ENCODE measurements at places on chromosomes 6 and 20. TPM values are rescaled to one million over a fixed set of nuclear protein-coding genes. Genes with fewer than 3 reads are reported as not detected.

TTPAL gene
- 22.9 TPM for total RNA-seq

PLEKHG1 gene
- total RNA-seq: 1.7 TPM

DNA sequence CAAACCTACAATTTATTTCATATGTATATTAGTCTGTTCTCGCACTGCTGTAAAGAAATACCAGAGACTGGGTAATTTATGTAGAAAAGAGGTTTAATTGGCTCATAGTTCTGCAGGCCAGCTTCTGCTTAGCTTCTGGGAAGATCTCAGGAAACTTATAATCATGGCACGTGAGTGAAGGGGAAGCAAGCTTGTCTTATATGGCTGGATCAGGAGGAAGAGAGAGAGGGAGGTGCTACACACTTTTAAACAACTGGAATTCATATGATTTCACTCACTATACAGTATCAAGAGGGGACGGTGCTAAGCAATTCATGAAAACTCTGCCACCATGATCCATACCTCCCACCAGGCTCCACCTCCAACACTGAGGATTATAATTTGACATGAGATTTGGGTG, 29.9 kb downstream of the PHACTR2 start:
- DNase-seq: no peak

ZNF165 gene
- total RNA-seq: 0.86 TPM

CCDC167 gene
- 18.4 TPM for total RNA-seq

GRCh38 chr6:118356054-118356453, 192.0 kb upstream of the PLN start:
- peak; percentile 3 for DNase-seq

CPXM1 gene
- total RNA-seq: 10.8 TPM

DNA sequence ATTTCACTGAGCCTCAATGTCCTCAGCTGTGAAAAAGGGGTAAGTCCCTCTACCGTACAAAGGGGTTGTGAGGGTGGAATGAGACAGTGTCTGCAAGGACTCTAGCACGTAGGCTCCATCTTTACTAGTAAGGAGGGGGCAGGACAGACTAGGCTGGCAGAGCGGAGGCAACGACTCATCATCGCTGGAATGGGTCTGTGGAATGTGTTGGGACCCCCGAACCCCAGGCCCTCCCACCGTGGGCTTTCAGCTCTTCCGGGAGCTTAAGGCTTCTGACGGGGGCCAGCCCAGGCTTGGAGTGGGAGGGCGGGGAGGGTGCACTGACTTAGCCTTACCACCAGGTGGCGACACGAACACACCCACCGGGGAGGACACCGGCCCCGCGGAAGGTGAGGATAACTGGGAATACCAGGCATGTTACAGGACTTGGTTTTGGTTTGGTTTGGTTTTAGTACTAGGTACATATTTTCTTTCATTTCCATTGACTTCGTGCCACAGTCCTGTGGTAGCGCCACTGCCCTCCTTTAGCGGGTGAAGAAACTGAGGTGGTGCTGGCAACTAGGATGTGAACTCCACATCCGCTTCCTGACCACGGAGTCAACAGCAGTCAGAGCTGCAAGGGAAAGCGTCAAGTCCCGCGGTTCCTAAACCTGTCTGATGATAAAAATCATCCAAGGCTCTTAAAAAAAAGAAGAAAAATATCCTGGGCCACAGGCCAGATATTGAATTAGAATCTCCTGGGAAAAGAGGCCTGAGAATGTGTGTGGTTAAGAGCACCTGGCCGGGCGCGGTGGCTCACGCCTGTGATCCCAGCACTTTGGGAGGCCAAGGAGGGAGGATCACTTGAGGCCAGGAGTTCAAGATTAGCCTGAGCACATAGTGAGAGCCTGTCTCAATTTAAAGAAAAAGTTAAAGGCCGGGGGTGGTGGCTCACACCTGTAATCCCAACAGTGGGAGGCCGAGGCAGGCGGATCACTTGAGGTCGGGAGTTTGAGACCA, 10.3 kb upstream of the TULP1 start:
- peak; percentile 66 for DNase-seq

- peak; percentile 80 for DNase-seq
Observed at GRCh38 chr6:139943391-139943790, 568.9 kb upstream of the CITED2 start.

- DNase-seq: peak; percentile 72
Observed at GRCh38 chr20:38321959-38322598, 18.1 kb downstream of the BPI start.

DNA sequence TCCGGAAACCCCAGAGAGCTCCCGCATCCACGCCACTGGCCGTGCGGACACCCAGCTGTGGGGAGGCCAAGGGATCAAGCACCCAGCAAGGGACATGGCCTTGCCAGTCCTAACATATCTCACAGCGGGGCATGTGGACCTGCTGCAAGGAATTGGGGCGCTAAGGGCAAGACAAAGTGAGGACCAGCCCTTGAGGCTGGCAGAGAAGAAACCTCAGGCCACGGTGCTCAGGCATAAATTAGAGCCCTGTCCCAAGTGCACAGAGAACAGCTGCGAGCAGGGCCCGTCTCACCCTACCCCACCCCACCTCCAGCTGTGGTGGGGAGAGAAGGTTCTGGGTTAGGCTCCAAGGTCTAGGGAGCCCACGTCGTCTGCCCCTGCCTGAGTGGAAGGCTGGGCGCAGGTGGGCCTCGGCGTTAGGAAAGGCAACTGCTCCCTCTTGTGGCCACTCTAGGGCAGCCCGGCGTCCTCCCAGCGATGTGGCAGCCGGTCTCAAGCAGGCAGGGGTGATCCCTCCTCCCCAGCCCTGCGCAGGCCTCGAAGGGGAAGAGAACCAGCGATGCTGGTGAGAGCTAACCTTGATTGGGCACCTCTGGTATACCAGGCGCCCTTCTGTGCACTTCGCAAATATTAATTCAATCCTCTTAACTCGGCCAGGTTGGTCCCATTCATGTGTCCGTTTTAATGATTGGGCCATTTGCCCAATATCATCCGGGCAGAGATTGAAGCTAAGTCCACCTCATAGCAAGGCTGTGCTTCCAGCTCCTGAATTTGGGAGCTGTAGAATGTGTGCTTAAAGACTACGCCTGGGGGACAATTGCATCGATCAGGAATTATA, 235.8 kb downstream of the NFATC2 start:
- peak; percentile 66 for DNase-seq

- DNase-seq: no peak
Observed at GRCh38 chr6:154196333-154196885, 157.4 kb downstream of the OPRM1 start.

TTLL9 gene
- not detected for total RNA-seq

DNA sequence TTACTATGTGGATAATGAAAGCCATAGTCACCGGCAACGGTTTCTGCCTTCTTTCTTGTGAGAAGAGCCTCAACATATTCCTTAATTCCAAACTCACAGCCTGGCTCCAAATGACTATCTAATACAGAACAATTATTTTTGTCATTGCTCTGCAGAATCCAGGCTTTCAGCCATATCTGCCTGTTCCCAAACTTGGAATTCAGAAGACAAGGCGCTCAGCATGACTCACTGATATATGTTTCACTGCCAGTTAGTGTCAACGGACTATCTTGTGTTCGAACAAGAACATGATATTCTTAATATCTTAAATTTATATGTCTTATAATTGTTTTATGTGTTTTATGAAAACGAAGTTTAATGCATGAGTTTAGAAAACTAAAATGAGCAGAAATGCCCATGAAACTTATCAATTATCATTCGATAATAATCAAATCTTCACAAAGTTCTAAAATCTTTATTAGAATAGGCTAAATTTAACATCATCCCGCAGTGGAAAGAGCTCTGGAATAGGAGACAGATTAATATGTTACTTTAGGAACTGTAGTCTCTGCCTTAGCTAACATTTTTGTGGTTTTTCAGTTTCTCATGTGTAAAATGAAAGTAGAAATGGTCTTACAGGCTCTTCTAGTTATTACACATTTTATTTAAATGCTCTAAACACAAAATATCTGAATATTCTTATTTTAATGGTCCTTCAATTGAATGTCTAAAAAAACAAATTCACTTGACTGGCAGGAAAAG, 669.3 kb upstream of the GJE1 start:
- peak; percentile 56 for DNase-seq

GRCh38 chr20:12327205-12327604, 409.5 kb downstream of the BTBD3 start:
- DNase-seq: peak; percentile 40
